Activated T-cell treated with anti-CD3 and anti-CD28 coated beads, Interleukin-2, amount 50 U/mL, for 72 hours (primary cell): ENCODE measurements at places on chromosomes 5 and 9. TPM values are rescaled to one million over a fixed set of nuclear protein-coding genes. Genes with fewer than 3 reads are reported as not detected.

- H3K27ac ChIP-seq, result no peak overlapping the region
- no peaks in the 10 kb centered on the region for H3K27me3 ChIP-seq
- no peak overlapping the region for H3K4me3 ChIP-seq
- no peak for DNase-seq
- no peaks in the 10 kb centered on the region for H3K4me1 ChIP-seq
Measured at GRCh38 chr5:94376672-94377345, 241.6 kb downstream of the KIAA0825 start.

SLC45A2 gene
- not detected for total RNA-seq

- no peak overlapping the region for H3K27ac ChIP-seq
- H3K27me3 ChIP-seq, result no peaks in the 10 kb centered on the region
- no peak for DNase-seq
- H3K36me3 ChIP-seq, result no peaks in the 10 kb centered on the region
- H3K4me1 ChIP-seq, result no peaks in the 10 kb centered on the region
Measured at GRCh38 chr5:9655641-9656040, 25.5 kb upstream of the TAS2R1 start.

GRCh38 chr9:131335368-131335755 is 45.8 kb downstream of the PLPP7 start:
- H3K4me1 ChIP-seq, result peaks cover 7% of the 10 kb centered on the region
- H3K27ac ChIP-seq, result no peak overlapping the region
- no peaks in the 10 kb centered on the region for H3K27me3 ChIP-seq
- no peak overlapping the region for H3K4me3 ChIP-seq
- DNase-seq, result no peak

ATP10B gene
- not detected for total RNA-seq

DNA sequence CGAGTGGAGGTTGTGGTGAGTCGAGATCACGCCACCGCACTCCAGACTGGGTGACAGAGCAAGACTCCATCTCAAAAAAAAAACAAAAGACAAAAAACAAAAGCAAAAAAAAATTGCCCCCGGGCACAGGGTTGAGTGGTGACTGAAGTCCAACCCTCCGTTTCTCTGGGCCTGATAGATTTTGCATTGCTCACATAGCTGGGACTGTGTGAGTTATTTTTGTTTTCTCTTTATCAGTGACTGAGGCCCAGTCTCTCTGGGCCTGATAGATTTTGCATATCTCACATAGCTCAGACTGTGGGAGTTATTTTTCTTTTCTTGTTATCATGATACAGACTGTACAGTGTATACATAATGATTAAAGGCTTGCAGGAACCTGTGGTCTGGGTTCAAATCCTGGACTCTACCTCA is 2.6 kb upstream of the SLC28A3 start:
- no peaks in the 10 kb centered on the region for H3K36me3 ChIP-seq
- no peak for DNase-seq
- H3K4me3 ChIP-seq, result no peak overlapping the region
- H3K27me3 ChIP-seq, result no peaks in the 10 kb centered on the region
- H3K4me1 ChIP-seq, result no peaks in the 10 kb centered on the region
- no peak overlapping the region for H3K27ac ChIP-seq

DNA sequence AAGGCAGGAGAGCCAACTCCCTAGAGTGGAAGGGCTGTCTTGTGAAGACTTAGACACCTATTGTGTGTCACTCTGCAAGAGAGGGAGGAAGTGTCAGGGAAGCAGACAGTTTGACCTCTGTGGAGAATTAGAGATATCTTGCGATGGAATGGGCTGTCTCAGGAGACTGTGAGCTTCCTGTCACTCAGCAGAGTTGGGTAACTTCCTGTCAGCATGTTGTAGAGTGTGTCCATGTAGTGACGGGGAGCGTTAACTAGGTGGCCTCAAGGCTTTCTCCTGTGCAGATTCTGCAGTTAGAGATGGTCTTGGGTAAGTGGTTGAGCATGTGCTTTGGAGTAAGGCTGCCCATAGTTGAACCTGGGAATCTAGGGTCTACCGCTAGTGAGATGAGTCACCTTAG is 136.5 kb downstream of the KIF4B start:
- H3K36me3 ChIP-seq, result no peaks in the 10 kb centered on the region
- no peak overlapping the region for H3K4me3 ChIP-seq
- no peaks in the 10 kb centered on the region for H3K4me1 ChIP-seq
- no peak overlapping the region for H3K27ac ChIP-seq
- H3K27me3 ChIP-seq, result peaks cover 12% of the 10 kb centered on the region
- DNase-seq, result no peak

GRCh38 chr9:74598874-74599273 is 101.7 kb downstream of the RORB start:
- no peaks in the 10 kb centered on the region for H3K27me3 ChIP-seq
- no peak overlapping the region for H3K27ac ChIP-seq
- no peaks in the 10 kb centered on the region for H3K36me3 ChIP-seq
- no peaks in the 10 kb centered on the region for H3K4me1 ChIP-seq
- H3K4me3 ChIP-seq, result no peak overlapping the region
- no peak for DNase-seq

- no peak for DNase-seq
- peaks cover 9% of the 10 kb centered on the region for H3K36me3 ChIP-seq
- no peak overlapping the region for H3K27ac ChIP-seq
Measured at GRCh38 chr5:172988276-172988675, 4.7 kb downstream of the ATP6V0E1 start.

DNA sequence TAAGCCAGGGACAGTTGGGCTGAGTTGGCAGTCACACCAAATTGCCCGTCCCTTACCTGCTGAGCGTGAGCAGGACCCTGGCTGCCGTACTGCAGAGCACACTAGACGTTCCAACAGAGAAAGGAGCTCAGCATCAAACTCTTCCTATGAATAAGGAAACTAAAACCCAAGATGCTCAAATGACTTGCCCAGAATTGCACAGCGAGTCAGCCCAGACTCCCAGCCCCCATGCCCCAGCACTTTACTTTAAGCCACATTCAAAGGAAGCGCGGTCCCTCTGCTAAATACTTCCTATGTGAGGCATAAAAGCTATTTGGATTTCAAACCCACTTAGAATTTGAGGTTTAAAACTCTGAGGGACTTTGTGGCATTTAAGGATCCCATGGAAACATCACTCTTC is 23.9 kb downstream of the PAX5 start:
- no peaks in the 10 kb centered on the region for H3K36me3 ChIP-seq
- no peak for DNase-seq
- no peaks in the 10 kb centered on the region for H3K4me1 ChIP-seq

- H3K27ac ChIP-seq, result no peak overlapping the region
- no peaks in the 10 kb centered on the region for H3K36me3 ChIP-seq
- no peak for DNase-seq
- no peaks in the 10 kb centered on the region for H3K4me1 ChIP-seq
- no peak overlapping the region for H3K4me3 ChIP-seq
- H3K27me3 ChIP-seq, result no peaks in the 10 kb centered on the region
Measured at GRCh38 chr9:7841831-7842230, 42.3 kb upstream of the DMAC1 start.

DNA sequence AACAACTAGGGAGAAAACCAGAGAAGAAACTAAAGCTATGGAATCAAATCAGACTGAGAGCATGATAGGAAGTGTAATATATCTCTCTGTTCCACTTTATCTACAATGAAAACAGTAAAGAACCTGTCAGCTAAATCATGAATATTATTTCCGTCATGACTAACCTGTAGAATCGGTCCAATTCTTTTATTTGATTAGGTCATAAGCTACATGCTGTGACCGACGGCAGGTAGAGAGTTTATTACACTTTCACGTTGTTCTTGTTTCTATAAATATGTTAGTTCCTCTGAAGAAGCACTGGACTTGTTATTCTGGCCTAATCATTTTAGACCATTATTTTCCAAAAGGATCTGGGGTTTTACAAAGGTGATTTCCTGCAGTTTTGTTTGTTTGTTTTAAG is 91.1 kb downstream of the DMRTA1 start:
- no peak overlapping the region for H3K27ac ChIP-seq
- H3K4me3 ChIP-seq, result no peak overlapping the region
- H3K4me1 ChIP-seq, result no peaks in the 10 kb centered on the region
- no peak for DNase-seq
- no peaks in the 10 kb centered on the region for H3K36me3 ChIP-seq
- H3K27me3 ChIP-seq, result no peaks in the 10 kb centered on the region
